ENCODE measurements at places on chromosomes 5 and 9.
A peak's percentile ranks its signal among the peaks of the same experiment; 100 is the strongest.

GRCh38 chr9:130287736-130288135, 22.2 kb downstream of the HMCN2 start:
- DNase-seq, result no peak

- no peak for DNase-seq
These were observed 19.8 kb upstream of the AIF1L start for GRCh38 chr9:131076347-131077195.

- no peak for DNase-seq
These were observed 32.7 kb downstream of the PRUNE2 start for GRCh38 chr9:76873056-76873792.

DNA sequence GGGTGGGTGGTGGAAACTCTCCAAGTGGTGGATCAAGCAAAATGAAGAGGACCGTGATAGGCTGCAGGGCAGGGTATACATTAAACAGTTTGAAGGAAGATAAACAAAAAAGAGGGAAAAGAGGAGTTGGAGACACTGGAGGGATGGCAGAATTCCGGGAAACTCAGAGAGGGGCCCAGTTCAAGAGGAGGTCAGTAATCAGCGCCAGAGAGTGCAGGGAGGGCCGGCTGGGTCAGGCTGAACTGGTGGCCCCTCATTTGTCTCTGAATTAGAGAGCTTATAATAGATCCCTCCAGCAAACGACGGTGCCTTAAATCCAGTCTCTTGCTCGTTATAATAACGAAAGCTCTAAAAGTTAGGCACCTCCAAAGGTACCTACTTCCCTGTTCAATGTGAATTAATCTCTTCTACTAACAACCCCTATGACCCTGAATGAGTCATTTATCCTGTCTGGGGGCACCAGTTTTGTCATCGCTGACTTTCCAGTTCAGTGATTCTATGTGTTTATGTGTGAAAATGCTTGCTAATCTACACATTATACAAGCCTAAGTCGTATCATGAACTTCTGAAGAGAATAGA, 2.4 kb upstream of the ZSWIM6 start:
- no peak for DNase-seq

DNA sequence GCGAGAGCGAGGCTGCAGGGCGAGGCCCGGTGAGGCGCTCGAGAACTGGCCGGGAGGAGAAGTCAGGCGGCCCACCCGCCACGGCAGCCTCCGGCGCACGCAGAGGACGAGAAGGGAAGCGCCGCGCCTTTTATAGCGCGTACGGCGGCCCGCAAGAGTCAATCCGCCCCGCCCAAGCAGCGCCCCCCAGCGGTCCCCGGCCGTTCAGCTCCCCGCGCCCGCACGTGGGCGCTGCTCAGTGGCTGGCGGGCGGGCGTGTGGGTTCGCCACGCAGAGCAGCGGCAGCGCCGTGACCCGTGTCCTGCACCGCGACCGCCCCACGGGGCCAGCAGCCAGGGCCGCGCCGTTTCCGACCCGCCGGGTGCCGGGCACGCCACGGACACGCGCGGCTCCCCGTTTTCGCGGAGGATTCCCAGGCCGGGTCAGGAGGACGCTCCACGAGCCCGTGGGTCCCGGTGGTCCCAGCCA, 14.6 kb downstream of the LCN10 start:
- peak; percentile 45 for DNase-seq

- no peak for DNase-seq
These were observed 240.1 kb upstream of the GRAMD2B start for GRCh38 chr5:126182971-126183695.

DNA sequence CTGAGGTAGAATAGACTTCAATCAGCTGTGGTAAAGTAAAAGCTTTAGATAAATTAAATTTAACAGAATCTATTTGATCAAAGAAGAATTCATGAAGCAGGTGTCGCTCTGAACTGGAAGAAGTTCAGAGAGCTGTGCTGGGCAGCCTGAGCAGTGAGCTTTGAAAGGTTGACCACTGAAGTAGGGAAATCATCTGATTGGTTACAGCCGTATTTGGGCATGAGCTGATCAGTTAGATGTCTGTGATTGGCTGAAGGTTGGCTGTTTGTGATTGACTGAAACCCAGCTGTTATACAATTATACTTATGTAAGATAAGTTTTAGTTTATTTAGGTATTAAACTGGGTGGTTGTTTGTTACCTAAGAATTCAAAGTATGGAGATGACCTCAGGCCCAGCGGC, 1174.6 kb downstream of the CDH9 start:
- DNase-seq, result no peak

DNA sequence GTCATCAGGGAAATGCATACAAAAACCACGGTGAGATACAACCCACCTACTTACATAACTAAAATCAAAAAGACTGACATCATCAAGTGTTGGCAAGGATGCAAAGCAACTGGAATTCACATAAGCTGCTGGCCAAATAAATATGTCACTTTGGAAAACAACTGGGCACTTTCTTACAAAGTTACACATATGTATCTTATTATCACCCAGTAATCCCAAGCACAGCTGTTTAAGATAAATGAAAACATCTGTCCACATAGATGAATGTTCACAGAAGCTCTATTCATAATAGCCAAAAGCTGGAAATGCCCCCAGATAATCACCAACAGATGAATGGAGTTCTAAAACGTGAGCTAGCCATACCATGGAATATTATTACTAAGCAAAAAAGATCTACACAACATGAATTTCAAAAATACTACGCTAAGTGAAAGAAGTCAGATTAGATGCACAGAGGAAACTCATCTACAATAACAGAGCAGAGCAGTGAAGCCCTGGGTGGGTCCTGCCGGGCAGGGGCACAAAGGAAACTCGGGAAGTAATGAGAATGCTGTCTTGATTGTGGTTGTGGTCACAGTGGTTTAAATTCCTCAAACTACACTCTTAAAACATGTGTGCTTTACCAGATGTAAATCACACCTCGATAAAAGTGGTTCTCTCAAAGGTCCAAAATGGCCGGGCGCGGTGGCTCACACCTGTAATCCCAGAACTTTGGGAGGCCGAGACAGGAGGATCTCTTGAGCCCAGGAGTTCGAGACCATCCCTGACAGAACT, 8.5 kb downstream of the CAMSAP1 start:
- peak; percentile 9 for DNase-seq

GRCh38 chr9:128631636-128632035, 25.0 kb downstream of the DYNC2I2 start:
- no peak for DNase-seq

- DNase-seq, result no peak
These were observed 35.1 kb upstream of the FREM1 start for GRCh38 chr9:14945351-14945750.

DNA sequence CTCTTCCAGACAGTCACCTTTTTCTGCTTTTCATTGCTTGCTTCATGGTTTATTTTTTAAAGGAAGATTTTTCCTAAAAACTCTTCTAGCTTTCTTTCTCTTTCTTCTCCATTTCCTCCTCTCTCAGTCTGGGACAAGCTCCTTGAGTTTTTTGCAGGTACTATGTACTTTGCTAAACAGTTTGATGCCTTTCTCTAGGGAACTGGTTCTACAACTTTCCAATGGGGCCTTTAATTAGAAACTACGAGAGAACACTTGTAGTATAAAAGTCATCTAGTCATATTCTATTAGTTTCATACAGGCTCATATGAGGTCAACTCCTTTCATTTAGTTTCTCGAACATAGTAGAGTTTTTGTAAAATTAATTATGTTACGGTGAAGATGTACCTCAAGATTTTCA, 189.6 kb downstream of the DOCK8 start:
- no peak for DNase-seq

DNA sequence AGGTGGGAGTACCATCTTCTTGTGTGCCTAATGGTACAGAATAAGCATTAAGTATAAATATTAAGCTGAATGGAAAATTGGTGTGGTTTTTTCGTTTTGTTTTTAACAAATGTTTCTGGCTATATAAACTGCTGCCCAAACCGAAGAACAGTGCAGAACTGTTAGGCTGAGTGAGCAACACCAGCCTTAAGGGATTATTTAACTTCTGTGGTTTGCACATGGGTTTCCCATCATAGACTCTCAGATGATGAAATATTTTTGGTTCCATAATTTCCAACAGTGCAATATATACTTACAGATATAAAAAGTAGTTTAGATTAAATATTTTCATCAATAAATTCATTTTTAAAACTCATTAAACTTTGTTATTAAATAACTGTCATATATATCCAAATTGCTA, 16.4 kb downstream of the C5orf63 start:
- DNase-seq, result peak; percentile 13

GRCh38 chr9:130950039-130950311, 10.9 kb upstream of the FIBCD1 start:
- no peak for DNase-seq

DNA sequence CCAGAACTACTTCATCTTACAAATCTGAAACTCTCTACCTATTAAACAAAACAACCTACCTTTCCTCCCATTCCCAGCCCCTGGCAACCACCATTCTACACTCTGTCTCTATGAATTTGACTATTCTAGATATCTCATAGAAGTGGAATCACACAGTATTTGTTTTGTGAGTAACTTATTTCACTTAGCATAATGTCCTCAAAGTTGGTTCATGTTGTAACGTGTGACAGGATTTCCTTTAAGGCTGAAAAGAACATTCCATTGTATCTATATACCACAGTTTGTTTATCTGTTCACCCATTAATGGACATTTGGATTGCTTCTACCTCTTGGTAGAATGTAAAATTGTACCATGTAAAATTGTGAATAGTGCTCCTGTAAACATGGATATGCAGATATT, 70.1 kb upstream of the NXNL2 start:
- no peak for DNase-seq

- DNase-seq, result no peak
These were observed 49.5 kb downstream of the C7 start for GRCh38 chr5:40958811-40959210.

- no peak for DNase-seq
These were observed 42.1 kb upstream of the EEIG1 start for GRCh38 chr9:128022886-128023285.

DNA sequence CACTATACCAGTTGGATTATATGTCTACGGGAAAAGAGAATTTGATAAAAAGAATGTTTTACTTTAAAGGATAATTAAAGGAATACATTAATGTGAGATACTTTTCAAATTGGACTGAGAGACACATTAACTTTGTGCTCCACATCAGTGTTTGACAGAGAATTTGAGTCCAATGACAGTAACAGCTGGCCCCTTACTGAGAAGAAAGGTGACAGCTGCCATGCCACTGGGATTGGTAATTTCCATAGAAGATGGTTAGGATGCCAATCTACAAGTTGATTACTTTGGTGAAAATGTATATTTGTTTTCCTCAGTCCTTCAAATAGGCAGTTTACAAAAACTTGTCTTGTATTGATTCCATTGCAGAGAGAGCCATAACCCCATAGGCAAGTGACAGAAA, 578.4 kb downstream of the SLCO4C1 start:
- no peak for DNase-seq

DNA sequence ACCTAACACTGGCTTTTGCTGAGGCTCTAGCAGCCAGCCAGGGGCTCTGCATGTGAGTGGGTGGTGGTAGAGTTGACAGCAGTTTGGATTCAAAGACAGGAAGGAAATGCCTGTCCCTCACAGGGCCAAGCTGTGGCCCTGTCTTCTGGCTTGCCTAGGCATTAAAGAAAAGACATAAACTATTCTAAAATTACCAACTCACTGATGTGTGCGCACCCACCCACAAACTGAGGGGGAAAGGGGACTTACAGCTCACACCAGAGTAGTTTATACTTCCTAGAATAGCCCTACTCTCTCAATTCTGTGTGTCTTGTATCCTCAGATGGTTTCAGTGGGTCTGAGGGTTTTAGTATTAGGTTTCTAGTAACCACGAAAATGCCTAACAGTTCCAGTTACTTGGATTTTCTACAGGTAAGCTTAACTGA, 18.3 kb upstream of the IL13 start:
- DNase-seq, result no peak

DNA sequence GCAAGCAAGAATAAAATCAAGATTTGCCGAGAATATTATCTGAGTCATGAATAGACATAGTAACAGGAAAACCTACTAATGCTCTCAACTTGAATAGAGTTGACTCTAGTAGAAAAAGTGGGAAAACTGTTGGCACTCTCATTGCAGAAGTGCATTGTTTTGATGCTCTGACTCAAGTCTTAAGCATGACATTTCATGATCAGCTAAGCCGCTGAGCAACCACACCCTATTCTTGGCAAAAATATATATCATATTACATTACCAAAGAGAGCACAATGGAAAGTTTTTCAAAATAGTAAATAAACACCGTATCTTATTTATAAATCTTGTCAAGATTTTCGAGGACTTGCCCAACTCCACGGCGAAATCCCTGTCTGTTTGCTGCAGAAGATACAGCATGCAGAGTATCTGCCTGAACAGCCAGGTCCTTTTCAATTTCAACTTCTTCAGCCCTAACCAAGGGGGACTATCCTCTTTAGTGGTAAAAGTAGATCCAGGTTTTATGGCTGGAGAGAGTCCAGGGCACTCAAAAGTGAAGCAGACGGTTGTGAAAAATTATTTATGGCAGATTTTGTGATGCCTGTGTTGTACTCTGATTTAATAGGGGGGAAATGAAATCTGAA, 13.9 kb upstream of the ADAMTSL1 start:
- no peak for DNase-seq

GRCh38 chr5:116305899-116306298, 221.1 kb downstream of the COMMD10 start:
- DNase-seq, result no peak

- DNase-seq, result no peak
These were observed 8.9 kb downstream of the LRRC26 start for GRCh38 chr9:137160716-137161557.

All from GF-D8 (cell line).